ENCODE measurements at places on chromosomes 2 and 18. TPM values are rescaled to one million over a fixed set of nuclear protein-coding genes. Genes with fewer than 3 reads are reported as not detected.

Gene SKA1
- 1.2 TPM for total RNA-seq

Gene CFAP65
- total RNA-seq: under 0.01 TPM

Gene ASPRV1
- total RNA-seq: under 0.01 TPM

Gene ZBTB7C
- total RNA-seq: under 0.01 TPM

Gene TUBA3E
- total RNA-seq: not detected

Gene DNAJC5G
- total RNA-seq: not detected

Gene TCF23
- not detected for total RNA-seq

Gene SP140
- total RNA-seq: not detected

Gene ABCB11
- total RNA-seq: not detected

Gene NCKAP5
- 0.43 TPM for total RNA-seq

Gene PIEZO2
- 0.48 TPM for total RNA-seq

Gene PTPRN
- 2.2 TPM for total RNA-seq

Gene REG3G
- total RNA-seq: not detected

Gene SEC11C
- total RNA-seq: 30.1 TPM

Gene RAB27B
- total RNA-seq: 33.5 TPM

Gene CAPN13
- total RNA-seq: not detected

Gene IL37
- not detected for total RNA-seq

Gene COL6A3
- total RNA-seq: 0.72 TPM

Gene DNER
- total RNA-seq: 2.6 TPM

Gene ARHGAP15
- total RNA-seq: not detected

Gene SP5
- not detected for total RNA-seq

Gene UGT1A3
- 0.24 TPM for total RNA-seq

Gene LDLRAD4
- total RNA-seq: not detected

Gene OSR1
- total RNA-seq: 1.7 TPM

Gene POTEJ
- not detected for total RNA-seq

Gene PCARE
- not detected for total RNA-seq

Gene ASB1
- 25.2 TPM for total RNA-seq

Gene ABCG8
- total RNA-seq: under 0.01 TPM

Gene CYP1B1
- 19.5 TPM for total RNA-seq

Gene POTEF
- total RNA-seq: not detected

Gene GCG
- not detected for total RNA-seq

Data from tracheal epithelial cell (primary cell).